ENCODE measurements at places on chromosomes 7 and 10.

GRCh38 chr10:127612-128432 lies 7.4 kb upstream of the ZMYND11 start:
- no peak for DNase-seq

DNA sequence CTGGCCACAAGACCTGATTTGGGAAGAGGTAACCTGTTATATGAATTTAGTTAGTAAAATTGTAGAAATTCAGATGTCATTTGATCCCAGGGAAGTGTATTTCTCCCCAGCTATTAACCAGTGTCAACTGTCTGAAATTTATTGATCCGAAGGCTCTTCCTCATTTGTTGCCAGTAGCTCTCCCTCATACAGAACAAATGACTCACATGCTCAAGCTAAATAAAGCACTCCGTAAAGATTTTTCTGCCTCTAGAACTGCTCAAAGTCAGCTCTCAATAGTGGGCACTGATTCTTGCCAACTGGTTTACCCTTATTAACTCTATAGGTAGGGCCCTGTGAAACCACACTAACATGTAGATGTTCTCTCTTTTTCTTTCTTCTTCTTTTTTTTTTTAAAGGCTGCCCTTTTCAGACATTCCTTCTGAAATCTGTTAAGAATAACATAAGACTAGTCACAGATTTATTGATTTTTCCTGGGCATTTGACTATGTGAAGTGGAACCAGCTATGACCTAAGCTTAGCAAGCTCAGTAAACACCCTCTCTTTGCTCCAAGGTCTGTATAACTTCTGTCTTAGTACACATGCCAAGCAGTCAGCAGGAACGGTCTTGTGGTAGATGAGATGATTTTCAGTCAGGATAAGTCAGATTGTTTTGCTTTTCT lies 21.8 kb downstream of the RPA3 start:
- peak; percentile 72 for DNase-seq

GRCh38 chr10:35416619-35417312 lies 80.5 kb downstream of the CCNY start:
- DNase-seq = no peak

GRCh38 chr10:97701438-97702069 lies 12.0 kb upstream of the MARVELD1 start:
- DNase-seq = peak; percentile 69

GRCh38 chr10:125146791-125147579 lies 13.4 kb downstream of the CTBP2 start:
- peak; percentile 63 for DNase-seq

- DNase-seq = no peak
These were observed 28.7 kb downstream of the NUP42 start for GRCh38 chr7:23210506-23210905.

DNA sequence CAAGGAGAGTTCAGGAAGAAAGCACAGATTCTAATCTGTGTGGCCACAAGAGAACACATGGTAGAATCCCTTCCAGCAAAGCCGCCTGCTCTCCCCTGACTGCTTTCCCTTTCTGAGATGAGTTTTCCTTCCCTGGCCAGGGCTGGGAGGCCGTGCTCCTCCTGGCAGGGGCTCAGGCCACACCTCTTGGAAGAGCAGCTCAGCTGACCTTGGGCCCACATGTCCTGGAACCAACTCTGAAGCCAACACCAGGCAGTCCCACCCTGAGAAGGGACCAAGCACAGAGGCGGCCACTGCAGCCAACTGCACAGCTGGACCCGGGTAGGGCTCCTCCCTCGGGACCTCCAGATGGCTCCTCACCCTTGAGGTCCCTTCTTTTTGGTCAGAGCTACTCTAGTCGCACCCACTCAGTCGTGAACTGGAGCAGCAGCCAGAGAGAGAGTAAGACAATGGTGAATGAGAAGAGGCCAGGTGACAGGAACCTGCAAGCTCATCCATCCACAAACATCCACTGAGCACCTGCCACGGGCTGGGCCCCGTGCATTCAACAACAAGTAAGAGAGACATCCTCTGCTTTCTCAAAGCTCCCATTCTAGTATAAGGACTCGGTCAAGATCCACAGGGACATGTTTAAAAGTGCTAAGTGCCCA lies 40.3 kb downstream of the FAM53B start:
- no peak for DNase-seq

DNA sequence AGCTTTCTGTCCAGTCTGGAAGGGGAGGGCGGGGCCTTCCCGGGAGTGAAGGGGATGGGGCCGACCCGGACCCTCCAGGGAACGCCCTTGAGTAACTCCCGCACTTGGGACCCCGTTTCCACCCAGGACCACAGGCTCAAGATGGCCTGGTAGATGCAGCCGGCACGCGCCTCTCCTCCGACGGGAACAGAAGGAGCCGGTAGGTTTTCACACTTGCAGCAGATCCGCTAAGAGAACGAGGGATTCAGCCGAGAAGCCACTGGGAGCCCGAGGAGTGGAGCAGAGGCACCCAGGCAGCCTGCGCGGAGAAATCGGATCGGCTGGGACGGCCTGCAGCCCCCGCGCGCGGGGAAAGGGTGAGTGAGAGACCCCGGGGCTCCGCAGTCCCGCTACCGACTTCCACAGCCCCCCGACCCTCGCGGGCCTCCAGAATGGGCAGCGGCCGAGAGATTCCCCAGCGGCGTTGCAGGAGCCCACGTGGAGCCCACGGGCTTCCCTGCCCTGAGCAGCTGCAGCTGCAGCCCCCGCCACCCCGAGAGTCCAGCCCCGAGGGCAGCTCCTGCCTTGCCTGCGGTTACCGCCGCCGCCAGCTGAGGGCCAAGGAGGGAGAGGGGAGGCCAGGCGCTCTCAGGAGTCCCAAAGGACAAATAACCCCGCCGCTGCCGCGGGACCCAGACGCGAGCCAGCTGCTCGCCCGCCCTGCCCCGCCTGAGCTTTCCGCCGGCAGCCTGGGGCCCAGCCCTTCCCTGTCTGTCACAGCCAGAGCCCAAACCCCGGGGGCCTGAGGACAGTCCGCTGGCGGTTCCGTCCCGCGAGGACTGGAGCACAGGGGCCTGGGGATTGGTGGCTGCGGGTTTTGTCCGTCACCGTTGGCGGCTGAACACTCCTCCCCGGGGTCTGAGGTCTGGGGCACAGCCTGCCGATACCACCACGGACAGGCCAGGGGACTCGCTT lies 21.8 kb downstream of the IFT22 start:
- DNase-seq = no peak

GRCh38 chr10:110759523-110759922 lies 112.2 kb upstream of the PDCD4 start:
- no peak for DNase-seq

- DNase-seq = peak; percentile 57
These were observed 29.3 kb upstream of the SH3PXD2A start for GRCh38 chr10:103884681-103885139.

DNA sequence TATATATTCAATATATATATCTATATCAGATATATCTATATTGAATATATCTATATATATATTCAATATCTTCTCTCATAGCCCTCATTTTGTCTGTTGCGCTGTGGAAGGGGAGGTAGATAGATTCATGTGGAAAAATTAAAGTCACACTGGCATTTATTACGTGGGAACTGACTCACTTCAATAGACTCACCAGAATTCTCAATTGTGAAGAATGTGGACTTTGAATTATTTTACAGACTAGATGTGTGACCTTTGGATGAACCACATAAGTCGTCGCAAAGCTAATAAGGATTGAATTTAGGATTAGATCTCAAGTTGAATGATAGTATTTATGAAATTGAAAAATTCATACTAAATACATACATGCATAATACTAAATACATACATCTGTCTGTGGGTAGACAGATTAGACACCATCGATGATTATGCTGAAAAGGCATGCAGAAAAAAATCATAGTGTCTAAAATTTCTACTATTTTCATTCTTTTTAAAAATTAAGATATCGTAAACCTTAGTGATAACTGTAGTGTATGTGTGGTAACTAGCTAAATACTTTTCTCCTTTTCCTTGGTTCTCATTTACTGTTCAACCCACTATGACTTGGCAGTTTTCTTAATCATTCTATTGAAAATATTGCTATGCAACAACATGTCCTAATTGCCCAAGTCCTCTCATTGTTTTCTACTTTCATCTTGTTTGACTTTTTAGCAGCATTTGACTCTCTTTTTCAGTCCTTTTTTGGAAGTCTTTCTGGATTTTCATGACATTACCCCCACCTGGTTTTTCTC lies 61.8 kb upstream of the A1CF start:
- DNase-seq = no peak

DNA sequence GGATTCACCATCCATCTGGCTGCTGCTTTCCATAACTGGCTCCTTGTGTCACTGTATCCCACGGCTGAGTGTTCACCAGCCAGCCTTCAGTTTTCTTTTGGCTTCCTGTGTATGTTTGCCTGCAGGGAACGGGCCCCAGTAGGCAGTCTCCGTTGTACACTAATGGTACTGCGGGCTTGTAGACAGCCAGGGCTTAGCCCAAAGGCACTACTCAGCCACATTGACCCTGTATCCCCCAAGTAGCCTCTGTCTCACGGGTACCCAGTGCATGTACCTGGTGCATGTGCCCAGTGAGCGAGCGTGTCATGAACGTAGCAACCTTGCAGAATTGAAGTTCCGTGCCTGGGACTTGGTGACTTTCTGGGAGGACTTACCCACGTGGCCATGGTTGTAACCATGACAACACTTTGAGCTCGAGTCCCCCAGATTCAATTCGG lies 6.1 kb downstream of the PFKFB3 start:
- no peak for DNase-seq

DNA sequence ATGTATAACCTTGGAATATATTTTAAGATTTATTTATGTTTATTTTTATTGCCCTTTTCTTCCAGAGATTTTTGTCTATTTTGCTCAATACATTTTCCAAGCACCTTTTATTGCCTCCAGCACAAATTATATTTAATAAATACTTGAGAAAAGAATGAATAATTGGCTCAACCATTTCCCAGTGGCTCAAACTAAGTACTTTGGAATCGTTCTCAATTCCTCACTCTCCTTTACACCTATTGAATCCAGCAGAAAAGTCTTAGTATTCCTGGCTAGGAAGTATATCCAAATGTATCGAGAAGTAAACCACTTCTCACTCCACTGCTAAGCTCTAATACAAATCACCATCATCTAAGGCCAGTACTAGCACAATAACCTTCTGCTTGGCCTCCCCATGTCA lies 276.1 kb downstream of the NEBL start:
- DNase-seq = no peak

DNA sequence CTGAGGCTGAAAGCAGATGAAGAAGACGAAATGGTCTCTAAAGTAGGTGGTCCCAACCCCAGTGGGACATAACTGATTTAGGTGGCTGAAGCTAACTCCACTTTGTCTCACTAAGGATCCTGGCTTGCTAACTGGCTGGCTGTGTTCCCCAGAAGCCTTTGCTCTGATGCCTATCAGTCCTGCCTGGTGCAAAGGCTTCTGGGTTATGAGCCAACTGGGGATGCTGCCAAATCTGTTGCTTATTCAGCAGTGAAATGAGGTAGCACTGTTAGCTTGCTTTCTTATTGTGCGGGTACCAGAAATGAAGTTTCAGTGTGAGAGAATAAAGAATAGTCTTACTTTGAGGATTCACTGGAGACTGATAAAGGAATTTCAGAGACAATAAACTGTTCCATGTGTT lies 18.1 kb downstream of the PRKG1 start:
- DNase-seq = peak; percentile 49

GRCh38 chr10:60170250-60170649 lies 219.4 kb downstream of the ANK3 start:
- DNase-seq = peak; percentile 29

- peak; percentile 84 for DNase-seq
These were observed 167.9 kb downstream of the NEURL1 start for GRCh38 chr10:103661198-103661950.

DNA sequence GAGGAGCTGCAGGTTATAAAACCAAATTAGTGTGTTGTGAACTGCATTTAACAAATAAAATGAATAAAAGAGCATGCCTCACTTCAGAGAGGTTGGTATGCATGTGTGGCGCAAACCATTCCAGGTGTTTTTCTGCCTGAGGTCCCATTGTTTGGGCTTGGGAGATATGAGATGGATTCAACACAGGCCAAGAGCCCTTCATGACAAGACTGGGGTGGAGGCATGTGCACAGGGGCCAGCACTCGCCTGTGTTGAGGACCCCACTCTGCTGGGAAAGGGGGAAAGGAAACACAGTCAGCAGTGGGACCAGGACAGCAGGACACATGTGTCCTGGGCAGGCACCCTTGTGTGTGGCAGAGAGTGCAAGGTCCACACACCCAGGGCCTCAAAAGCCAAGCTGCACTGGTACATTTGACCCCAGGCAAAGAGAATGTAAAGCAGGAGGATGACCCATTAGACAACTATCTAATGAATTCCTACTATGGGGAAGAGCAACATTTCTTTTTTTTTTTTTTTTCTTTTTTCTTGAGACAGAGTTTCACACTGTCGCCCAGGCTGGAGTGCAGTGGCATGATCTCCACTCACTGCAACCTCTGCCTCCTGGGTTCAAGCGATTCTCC lies 9.2 kb upstream of the SLC18A3 start:
- DNase-seq = no peak

GRCh38 chr10:133087045-133087678 lies 562 bp upstream of the ADGRA1 start:
- no peak for DNase-seq

GRCh38 chr7:80807166-80807900 lies 111.5 kb downstream of the SEMA3C start:
- DNase-seq = peak; percentile 29

DNA sequence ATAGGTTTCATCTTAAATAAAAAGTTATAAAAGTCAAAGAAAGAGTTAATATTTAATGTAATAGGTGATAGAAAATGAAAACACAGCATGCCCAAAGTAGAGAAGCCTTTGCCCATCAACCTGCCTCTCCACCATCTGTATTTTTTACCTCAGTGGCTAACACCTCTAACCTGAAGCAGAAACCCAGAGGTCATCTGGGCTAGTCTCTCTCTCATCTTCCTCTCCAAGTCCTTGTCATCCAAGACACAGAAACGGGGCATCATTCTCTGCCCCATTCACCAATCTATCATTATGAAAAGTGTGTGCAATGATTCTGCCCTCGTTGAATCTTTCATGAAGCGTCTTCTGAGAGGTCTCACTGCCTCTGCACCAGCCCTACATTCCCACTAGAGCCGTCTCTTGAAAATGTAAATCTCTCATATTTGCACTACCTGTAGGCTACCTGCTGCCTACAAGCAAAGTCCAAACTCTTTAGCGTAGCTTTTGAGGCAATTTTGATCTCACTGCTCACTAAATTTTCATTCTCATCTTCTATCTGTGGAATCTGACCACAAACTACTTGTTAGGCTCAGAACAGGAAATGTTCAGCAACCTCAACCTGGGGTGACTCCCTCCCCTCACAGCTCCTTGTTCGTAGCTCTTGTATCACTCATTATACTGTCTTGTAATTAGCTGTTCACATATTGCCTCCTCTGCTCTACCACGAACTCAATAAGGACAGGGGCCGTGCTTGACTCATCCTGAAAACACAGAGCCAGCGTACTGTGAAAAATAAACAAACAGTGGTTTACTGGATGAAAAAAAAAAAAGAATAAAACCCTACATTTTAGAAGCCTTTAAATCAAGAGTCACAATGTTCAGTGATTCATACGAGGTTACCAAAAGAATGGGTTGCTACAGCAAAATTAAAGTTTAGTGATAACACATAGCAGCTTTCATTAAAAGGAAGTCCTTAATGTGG lies 83.1 kb downstream of the CTNNA3 start:
- peak; percentile 68 for DNase-seq

Measured in astrocyte of the spinal cord (primary cell).